Activated CD4-positive, alpha-beta T cell treated with anti-CD3 and anti-CD28 coated beads, Interleukin-2, amount 10 ng/mL, durations not matched to agents 24 days and 14 days (primary cell): ENCODE measurements at places on chromosomes 2 and 18. TPM values are rescaled to one million over a fixed set of nuclear protein-coding genes. Genes with fewer than 3 reads are reported as not detected.

TUBB6 gene
- 36.6 and 40.2 TPM in 2 replicates for total RNA-seq

KCNF1 gene
- not detected in 2 replicates for total RNA-seq

TRAPPC12 gene
- total RNA-seq: 87.8 and 91.7 TPM in 2 replicates

TSPYL6 gene
- not detected in 2 replicates for total RNA-seq

TUBA4A gene
- 235 and 240 TPM in 2 replicates for total RNA-seq

IL36G gene
- not detected in 2 replicates for total RNA-seq

CABLES1 gene
- 5.7 and 6.4 TPM in 2 replicates for total RNA-seq

CCDC74B gene
- 1.2 and 1.4 TPM in 2 replicates for total RNA-seq

ACAA2 gene
- total RNA-seq: 69.7 and 72.1 TPM in 2 replicates

GPR45 gene
- not detected in 2 replicates for total RNA-seq

ATG9A gene
- 61.6 and 67.2 TPM in 2 replicates for total RNA-seq

CD207 gene
- not detected in 2 replicates for total RNA-seq

NGEF gene
- total RNA-seq: 1.2 and 1.3 TPM in 2 replicates

RGPD3 gene
- 0.21 TPM in 2 replicates for total RNA-seq

DNAH6 gene
- 0.17 and 0.23 TPM in 2 replicates for total RNA-seq

CIB4 gene
- not detected in 2 replicates for total RNA-seq

GAL3ST2 gene
- 0.52 and 1.2 TPM in 2 replicates for total RNA-seq
